ENCODE measurements at places on chromosomes 13 and 19. TPM values are rescaled to one million over a fixed set of nuclear protein-coding genes. Genes with fewer than 3 reads are reported as not detected.

- DNase-seq = no peak
Observed at GRCh38 chr13:91349992-91350911, 2.8 kb downstream of the MIR17HG start.

- DNase-seq = peak; percentile 77
Observed at GRCh38 chr19:19171821-19172532, 1.9 kb upstream of the MEF2B start.

- DNase-seq = no peak
Observed at GRCh38 chr13:55345224-55345623, 1795.5 kb upstream of the PRR20A start.

DNA sequence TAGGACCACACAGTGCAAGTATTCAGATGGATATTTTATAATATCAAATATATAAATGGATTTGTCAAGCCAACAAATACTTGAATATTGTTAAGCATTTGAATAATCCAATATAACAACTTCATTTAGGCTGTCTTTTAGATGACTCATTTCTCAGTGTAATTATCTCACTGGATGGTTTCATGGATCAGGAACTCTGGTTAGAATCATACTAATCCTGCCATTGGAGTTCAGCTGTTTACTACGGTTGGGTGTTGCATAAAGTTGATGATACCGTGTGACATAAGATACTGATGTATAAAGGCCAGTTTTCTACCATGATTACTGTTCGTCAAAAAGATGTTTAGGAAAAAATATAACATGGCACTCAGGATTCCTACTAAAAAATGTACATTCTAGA, 196.3 kb downstream of the TSHZ3 start:
- DNase-seq = peak; percentile 38

DNA sequence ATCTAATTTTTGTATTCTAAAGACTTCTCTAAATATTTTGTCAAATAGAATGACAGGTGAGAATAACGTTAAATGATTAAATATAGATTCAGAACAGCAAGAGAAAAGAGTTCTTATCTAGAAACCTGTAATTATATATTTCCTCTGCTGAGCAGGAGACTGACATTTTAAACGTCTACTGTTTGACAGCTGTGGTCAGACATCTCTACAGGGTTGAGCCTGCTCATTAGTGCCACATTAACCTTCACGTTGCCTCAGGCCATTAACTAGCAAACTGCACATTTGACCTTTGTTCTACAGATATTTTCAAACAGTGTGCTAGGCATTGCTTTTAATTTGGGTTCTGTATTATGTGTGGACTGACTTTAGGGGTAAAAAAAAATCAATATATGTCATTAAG, 347.5 kb downstream of the GPC5 start:
- DNase-seq = no peak

DNA sequence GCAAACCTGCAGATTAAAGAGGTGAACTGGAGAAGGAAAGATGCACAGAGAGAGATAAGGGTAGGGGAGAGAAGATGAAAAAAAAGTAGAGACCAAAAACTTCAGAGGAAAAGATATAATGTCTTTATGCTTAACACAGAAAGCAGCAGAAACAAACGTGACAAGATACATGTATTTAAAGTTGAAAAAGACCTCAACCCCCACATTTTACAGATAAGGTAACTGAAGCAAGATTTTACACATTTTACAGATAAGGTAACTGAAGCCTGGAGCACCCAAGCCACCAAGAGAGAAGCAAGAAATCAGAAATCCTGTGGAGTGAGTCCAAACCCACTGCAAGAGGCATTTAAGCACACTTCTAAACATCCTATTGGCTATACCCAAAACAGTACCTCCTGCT, 185.3 kb downstream of the TBC1D4 start:
- no peak for DNase-seq

- DNase-seq = peak; percentile 94
Observed at GRCh38 chr13:100694722-100695508, 20.3 kb upstream of the TMTC4 start.

GRCh38 chr19:17835182-17836006, 12.4 kb downstream of the JAK3 start:
- no peak for DNase-seq

DNA sequence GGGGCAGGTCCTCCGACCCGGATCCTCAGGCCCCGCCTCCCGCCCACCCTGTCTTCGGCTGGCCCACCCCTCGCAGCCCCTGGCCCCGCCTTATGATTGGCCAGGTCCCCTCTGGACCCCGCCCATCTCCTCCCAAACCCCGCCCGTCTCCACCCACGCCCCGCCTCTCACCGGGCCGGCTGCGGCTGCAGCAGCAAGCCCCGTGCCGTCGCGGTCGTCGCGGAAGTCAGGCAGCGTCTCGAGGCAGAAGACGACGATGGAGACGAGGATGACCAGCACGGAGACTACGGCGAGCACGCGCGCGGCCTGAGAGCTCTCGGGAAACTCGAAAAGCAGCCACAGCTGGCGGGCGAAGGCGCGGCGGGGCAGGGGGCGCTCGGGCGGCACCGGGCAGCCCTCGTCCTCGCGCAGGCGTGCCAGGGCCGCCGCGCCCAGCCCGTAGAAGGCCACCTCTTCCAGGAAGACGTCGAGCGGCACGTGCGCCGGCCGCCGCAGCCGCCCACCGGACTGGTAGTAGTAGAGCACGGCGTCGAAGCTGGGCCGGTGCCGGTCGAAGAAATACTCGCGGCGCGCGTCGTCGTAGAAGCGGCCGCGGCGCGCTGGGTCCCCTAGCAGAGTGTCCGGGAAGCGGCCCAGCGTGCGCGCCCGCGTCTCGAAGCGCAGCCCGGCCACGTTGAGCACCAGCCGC, 495 bp downstream of the KCNA7 start:
- DNase-seq = no peak

- no peak for DNase-seq
Observed at GRCh38 chr13:94218537-94218936, 260.9 kb downstream of the DCT start.

DNA sequence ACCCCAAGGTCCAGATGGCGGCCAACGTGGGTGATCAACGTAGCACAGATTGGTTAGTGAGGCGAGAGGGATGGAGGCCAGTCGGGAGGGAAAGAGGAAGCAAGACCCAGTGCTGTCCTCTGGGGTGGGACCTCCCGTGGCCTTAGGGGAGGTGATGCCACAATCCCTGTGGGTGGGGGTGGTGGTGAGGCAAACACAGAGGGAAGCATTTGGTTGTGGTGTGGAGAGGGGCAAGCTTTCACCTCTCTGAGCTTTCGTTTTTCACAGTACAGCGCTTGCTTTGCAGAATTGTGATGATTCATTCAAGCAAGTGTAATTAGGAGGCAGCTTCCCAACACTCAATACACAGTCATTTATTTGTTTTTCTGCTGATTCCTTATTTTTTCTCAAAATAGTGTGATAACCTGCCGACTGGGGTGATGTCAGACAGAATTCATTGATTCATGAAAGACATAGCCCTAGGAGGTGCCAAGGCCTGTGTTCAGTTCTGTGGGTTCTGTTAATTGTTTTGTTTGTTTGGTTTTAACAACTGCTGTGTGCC, 2.4 kb downstream of the LENG8 start:
- peak; percentile 32 for DNase-seq

GRCh38 chr19:4264812-4265211, 14.3 kb upstream of the SHD start:
- no peak for DNase-seq

- DNase-seq = no peak
Observed at GRCh38 chr13:21812192-21812626, 141.3 kb downstream of the FGF9 start.

DNA sequence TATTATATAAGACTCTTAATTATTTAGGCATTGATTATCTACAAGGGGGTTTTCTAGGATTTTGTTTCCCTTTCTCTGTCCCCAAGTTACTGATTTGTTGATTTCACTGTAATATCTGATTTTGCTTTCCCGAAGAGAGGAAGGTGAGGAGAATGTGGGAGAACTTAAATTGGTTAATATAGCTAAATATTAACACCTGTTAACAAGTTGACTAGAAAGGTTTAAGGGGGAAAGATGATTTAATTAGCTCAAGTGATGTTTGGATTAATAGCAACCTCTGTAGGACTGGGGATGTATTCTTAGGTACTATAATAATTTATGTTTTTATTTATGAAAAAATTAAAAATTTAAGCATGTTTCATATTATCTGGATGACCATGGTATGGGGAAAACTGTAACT, 35.1 kb downstream of the SPATA13 start:
- DNase-seq = no peak

- no peak for DNase-seq
Observed at GRCh38 chr13:96851856-96852445, 142.3 kb downstream of the OXGR1 start.

- peak; percentile 41 for DNase-seq
Observed at GRCh38 chr13:31909864-31910551, 121.6 kb upstream of the FRY start.

GRCh38 chr13:73428706-73429105, 369.9 kb downstream of the KLF5 start:
- DNase-seq = no peak

- peak; percentile 68 for DNase-seq
Observed at GRCh38 chr13:30026093-30026492, 175.7 kb upstream of the UBL3 start.

- DNase-seq = no peak
Observed at GRCh38 chr13:98364647-98365046, 187.6 kb upstream of the RNF113B start.

DNA sequence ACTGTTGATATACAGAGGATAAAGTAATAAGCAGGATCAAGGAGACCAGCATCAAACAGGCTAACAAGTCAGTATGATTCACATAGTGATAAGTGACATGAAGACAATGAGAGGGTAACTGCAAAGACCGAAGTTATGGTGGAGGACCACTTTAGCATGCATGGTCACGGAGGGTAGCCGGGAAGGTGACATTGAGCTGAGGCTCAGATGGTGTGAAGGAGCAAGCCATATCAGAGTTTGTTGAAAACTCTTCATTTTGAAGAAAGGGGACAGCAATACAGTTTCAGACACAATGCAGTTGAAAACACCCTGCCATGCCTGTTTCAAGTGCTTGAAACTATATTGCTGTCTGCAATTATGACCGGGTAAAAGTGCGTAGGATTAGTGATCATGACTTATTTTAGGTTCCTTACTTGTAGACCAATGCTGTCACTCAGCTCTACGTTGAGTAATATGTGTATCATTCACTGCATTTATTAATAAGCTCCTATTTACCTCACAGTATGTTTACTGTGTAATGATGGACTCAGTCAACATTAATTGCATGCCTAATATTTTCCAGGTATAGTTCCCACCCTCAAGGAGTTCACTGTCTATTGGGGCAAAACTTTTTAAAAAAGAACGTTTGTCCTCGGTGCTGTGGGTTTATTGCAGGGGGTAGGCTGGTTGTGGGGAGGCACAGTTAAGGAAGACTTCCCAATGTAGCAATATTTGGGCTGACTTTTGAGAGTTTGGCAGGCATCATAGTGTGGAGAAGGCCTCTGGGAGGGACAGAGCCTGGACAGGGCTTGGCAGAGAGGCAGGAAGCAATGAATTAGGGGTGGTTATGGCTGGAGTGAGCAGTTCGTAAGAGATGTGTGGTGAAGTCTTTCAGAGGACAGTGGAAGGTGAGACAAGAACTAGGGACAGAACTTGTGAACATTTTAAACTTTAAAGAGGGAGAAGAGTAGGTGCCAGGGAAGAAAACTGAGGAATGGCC, 3.2 kb downstream of the UBAC2 start:
- DNase-seq = no peak

DNA sequence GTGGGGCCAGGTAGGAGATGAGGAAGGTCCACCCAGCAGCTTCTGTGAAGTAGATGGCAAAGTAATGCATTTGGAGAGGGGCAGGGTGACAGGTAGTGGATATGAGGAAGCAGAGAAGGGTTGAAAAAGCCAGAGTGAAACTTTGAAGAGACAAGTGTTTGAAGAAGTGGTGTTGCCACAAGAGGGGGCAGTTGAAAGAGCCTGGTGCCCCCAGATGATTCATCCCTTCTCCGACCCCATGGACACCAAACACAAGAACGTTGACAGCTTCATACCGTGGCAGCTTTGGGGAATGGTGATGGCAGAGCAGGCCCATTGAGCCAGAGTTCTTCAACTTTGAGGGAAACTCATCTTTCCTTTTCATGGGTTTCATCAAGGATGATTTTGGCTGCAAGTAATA, 19.9 kb downstream of the IFNL3 start:
- DNase-seq = no peak

- no peak for DNase-seq
Observed at GRCh38 chr19:8017808-8018207, 12.4 kb upstream of the ELAVL1 start.

GRCh38 chr13:47288546-47288945, 391.7 kb upstream of the HTR2A start:
- peak; percentile 68 for DNase-seq

GRCh38 chr13:39347926-39348901, 254.8 kb downstream of the LHFPL6 start:
- DNase-seq = no peak

- no peak for DNase-seq
Observed at GRCh38 chr19:27906081-27906480, 1306.9 kb downstream of the UQCRFS1 start.

DNA sequence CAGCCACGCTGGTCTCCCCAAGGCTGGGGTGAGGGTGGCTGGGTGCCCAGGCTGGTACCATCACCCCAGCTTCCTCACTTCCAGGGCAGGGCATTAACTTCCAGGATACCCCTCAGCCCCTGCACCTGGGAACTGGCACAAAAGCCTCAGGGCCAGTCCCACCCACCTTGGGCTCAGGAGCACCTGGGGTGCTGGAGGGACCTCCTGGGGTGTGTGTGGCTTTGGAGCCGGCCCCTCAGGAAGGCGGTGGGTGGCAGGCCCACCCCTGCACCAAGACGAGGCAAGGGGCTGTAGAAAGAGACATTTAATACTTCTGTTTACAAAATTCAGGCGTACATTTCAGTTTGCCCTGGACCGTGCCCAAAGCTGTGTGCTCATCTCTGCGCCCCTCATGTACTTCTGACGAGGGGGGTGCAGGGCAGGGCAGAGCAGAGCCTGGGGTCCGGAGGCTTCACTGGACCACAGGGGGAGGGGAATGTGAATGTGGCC, 16.8 kb downstream of the MPND start:
- no peak for DNase-seq

- DNase-seq = no peak
Observed at GRCh38 chr13:35727881-35728280, 251.4 kb upstream of the MAB21L1 start.

GRCh38 chr19:4909897-4910593, 744 bp downstream of the UHRF1 start:
- peak; percentile 81 for DNase-seq

- no peak for DNase-seq
Observed at GRCh38 chr19:11373885-11374432, 507 bp upstream of the SWSAP1 start.

GRCh38 chr19:37954421-37954874, 47.4 kb downstream of the SIPA1L3 start:
- DNase-seq = no peak

GRCh38 chr13:77988355-77988754, 69.7 kb upstream of the EDNRB start:
- DNase-seq = no peak

- peak; percentile 29 for DNase-seq
Observed at GRCh38 chr13:44848920-44849676, 140.2 kb downstream of the NUFIP1 start.

The ZNF850 gene
- 1.2 TPM for total RNA-seq

The THSD1 gene
- 9.1 TPM for total RNA-seq

The ONECUT3 gene
- not detected for total RNA-seq

The ZNF544 gene
- total RNA-seq = 34.4 TPM

The LMTK3 gene
- under 0.01 TPM for total RNA-seq

The NXNL1 gene
- not detected for total RNA-seq

The FARP1 gene
- total RNA-seq = 50.9 TPM

The SIAH3 gene
- not detected for total RNA-seq

The C19orf81 gene
- total RNA-seq = not detected

The VSIG10L gene
- 0.26 TPM for total RNA-seq

The FUT1 gene
- total RNA-seq = under 0.01 TPM

The PIH1D1 gene
- total RNA-seq = 94.5 TPM

The ANGPTL8 gene
- not detected for total RNA-seq

The FAM216B gene
- total RNA-seq = 0.26 TPM

The FGF22 gene
- total RNA-seq = under 0.01 TPM
